ENCODE measurements at places on chromosomes 2 and 18.

DNA sequence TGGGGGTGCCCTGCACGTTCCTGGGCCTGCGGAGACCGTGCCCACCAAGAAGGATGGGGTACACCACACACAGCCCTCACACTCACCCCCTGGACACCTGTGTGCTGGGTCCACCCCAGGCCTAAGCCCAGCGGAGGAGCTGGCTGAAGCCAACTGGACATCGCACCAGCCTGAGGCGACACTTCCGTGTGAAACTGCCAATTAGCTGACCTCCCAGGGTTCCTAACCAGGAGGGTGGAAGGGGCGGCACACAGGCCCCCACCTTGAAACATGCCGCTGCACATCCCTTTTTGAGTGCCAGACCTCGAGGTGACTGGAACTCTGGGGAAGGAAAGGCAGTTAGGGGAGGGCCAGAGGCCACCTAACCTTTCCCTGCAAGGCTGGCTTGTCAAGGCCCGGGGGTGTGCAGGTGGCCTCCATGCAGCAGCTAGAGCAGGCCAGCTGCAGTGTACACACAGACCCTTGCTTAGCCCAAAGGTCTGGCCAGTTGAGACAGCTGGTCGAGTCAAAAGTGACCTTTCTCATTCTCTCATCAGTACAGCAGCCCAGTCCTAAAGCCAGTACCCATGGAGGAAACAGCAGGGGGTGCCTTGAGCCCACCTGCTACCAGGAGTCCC, 4.5 kb downstream of the STK25 start:
- no peak for DNase-seq

- no peak for DNase-seq
These were observed 845 bp upstream of the MYCN start for GRCh38 chr2:15939556-15939853.

- no peak for DNase-seq
These were observed 43.7 kb downstream of the MEX3C start for GRCh38 chr18:51153659-51154371.

DNA sequence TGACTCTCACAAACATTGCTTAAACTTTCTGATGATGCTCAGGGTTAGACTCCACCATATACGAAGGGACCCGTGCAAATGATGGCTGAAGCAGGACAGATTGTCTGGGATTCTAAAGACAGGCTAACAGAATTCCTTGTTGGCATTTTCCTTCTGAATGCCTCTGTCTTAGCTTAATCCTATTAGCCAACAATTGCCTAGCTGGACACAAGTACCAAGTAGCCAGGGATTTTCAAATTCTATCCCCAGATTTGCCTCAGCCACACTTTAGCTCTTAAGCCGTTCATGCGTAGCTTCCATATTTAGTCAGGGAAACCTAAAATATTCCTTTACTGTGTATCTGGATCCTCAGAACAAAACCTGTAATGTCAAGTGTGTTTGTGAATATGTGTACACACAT, 40.0 kb downstream of the COL4A3 start:
- no peak for DNase-seq

DNA sequence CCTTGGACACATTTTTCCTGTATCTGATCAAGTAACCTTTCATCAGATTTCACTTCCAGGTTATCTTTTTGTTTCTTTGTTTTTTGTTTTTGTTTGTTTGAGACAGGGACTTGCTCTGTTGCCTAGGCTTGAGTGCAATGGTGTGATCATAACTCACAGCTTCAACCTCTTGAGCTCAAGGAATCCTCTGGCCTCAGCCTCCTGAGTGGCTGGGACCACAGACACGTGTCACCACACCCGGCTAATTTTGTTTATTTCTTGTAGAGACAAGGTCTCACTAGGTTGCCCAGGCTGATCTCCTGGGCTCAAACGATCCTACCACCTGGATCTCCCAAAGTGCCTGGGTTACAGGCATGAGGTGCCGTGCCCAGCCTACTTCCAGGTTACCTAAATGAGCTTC, 124.9 kb downstream of the L3MBTL4 start:
- no peak for DNase-seq

- no peak for DNase-seq
These were observed 116.4 kb downstream of the COL6A3 start for GRCh38 chr2:237297421-237298150.

GRCh38 chr2:84963692-84964405, 7.1 kb upstream of the KCMF1 start:
- DNase-seq = no peak

- DNase-seq = no peak
These were observed 72.3 kb downstream of the MCFD2 start for GRCh38 chr2:46843316-46843715.

- DNase-seq = no peak
These were observed 139.6 kb downstream of the TTC32 start for GRCh38 chr2:19762142-19762541.

DNA sequence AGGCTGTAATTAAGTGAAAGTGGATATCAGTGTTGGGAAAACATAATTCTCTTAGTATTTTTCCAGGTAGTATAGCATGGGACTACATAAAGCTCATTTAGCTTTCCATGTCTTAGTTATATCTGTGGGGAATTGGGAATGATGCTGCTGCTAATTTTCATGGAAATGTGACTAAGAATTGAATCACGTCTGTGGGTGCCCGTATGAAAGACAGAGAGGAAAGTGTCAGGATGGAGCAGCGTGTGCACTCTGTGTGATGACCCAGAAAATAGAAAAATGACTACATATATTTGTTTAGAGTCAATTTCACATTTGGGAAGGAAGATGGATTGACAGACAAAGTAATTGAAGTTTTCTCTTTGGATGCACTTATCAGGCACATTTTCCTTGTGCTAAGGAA, 212.1 kb downstream of the PTPRM start:
- no peak for DNase-seq

- no peak for DNase-seq
These were observed 75.3 kb downstream of the REV1 start for GRCh38 chr2:99414566-99414965.

- no peak for DNase-seq
These were observed 152.9 kb downstream of the LPIN1 start for GRCh38 chr2:11899264-11899818.

GRCh38 chr18:26617151-26617554, 68.8 kb upstream of the KCTD1 start:
- no peak for DNase-seq

GRCh38 chr2:239729681-239730566, 295.2 kb downstream of the NDUFA10 start:
- DNase-seq = no peak

DNA sequence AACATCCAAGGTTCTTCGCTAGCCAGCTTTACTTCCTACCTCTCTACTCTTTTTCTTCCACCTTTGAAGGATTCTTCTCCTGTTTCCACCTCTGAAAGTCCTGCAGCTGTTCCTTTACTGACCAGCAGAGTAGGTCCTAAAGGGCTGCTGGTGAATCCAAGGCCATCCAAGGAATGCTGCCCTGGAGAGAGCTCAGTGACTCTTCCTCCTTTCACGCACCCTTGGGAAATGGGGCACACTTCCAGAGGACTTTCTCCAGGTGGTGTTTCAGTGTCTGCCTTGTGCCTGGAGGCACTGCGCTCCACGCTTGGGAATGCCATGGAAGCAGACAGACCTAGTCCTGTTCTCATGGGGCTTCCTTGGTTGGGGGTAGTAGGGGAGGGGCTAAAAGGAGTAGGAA, 45.4 kb downstream of the SLC16A14 start:
- no peak for DNase-seq

DNA sequence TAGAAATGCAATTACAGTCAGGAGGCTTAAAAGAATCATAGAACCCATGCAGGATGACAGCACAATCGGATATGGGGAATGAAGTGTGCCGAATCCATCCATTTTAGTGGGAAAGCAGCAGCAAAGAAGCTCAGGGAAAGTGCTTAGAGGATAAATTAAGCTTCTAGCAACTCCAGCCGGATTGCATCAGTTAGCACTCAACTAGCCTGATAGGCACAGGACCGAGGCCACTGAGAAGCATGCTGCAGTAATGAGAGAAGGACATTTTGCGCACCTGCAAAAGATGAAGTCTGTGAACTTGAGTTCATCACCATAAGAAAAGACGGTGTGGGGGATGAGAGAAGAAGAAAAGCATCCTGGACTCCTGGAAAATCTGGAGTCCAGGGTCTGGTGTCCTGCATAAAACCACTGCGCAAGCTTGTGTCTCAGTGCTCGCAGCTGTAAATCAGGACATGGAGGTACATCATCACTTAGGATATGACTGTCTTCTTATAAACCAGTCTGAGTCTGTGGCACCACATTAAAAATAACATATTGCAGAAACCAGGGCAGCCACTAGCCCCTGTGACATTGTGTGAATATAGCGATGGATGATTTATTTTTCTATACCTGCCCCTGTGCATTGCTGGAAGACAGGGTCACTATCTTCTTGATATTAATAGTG, 665.5 kb upstream of the SOX11 start:
- DNase-seq = no peak

DNA sequence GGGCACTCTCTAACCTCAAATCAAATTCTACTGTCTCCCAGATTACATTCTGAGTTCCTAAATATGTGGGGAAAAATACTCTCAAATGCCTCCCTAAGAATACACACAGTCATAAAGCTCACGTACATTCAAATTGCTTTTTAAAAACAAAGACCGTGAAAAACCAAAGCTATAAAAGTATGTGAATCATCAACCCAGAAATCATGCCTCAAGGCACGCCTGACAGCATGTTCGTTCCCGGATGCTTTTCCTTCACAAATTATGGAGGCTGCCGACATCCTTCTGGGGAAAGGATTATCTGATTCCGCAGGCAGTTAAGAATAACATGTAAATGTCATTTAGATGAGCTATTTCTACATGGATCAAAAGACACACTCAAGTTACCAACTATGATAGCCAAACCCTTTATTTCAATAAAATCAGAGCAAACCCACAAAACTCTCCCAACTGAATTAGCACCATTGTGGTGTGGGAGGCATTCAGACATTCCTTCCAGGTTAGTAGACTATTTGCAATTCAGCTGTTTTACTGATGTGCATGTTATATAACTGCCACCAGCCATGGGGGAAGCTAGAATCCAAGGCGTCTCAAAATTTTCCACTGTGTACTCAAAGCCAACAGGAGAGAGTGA, 398.2 kb upstream of the TRIB2 start:
- no peak for DNase-seq

- no peak for DNase-seq
These were observed 337.2 kb upstream of the SLC39A10 start for GRCh38 chr2:195319548-195320412.

DNA sequence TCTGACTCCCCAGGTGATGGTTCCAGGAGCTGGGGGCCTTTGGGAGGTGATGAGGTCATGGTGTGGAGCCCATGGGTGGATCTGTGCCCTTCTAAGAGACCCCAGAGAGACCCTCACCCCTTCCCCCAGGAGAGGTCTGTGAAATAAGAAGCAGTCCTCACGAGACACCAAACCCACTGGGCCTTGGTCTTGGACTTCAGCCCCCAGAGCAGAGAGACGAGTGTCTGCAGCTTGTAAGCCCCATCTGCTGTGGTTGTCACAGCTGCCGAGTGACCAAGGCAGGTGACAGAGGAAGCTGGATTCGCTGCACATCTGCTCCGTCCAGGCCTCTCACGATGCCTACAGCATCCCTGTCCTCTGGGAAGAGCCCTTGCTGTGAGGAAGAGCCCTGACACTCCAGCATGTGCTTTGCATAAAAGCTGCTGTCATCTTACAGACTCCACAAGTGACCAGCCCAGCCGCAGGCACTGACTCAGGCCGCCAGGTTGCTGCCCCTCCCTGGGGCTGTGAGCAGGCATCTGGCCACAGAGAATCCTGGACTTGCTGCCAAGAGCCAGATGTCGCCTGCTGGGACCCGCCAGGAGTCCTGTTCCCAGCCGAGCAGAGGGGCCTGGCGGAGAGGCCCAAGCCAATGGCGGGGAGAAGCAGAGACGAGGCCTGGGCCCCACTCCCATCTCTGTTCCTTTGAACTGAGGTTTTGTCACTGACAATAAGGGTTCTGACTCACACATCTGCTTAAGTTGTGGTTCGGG, 150.8 kb downstream of the PXDN start:
- no peak for DNase-seq

GRCh38 chr18:67108894-67109293, 407.6 kb downstream of the DSEL start:
- no peak for DNase-seq

GRCh38 chr2:127790694-127791529, 20.1 kb downstream of the WDR33 start:
- DNase-seq = peak; percentile 11

GRCh38 chr2:237885931-237886684, 26.7 kb downstream of the RAMP1 start:
- peak; percentile 27 for DNase-seq

DNA sequence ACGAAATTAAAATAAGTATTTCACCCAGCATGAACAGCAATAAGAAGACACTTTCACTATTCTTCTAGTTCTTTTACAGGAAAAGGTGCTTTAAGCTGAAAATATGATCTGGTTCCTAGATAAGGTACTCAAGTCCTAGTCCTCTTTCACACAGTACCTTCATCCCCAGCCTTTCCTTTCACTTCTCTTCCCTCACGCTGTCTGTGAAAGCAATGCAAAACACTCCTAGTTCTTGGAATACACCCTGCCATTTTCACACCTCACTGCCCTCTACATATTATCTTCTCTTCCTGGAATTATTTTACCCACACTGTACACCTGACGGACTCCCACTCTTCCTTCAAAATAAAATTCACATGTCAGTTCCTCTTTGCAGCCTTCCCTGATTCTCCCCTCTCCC, 82.9 kb downstream of the DNAH7 start:
- no peak for DNase-seq

- DNase-seq = no peak
These were observed 10.8 kb downstream of the AGFG1 start for GRCh38 chr2:227482638-227483340.

- DNase-seq = no peak
These were observed 34.8 kb upstream of the EPG5 start for GRCh38 chr18:46001892-46002291.

DNA sequence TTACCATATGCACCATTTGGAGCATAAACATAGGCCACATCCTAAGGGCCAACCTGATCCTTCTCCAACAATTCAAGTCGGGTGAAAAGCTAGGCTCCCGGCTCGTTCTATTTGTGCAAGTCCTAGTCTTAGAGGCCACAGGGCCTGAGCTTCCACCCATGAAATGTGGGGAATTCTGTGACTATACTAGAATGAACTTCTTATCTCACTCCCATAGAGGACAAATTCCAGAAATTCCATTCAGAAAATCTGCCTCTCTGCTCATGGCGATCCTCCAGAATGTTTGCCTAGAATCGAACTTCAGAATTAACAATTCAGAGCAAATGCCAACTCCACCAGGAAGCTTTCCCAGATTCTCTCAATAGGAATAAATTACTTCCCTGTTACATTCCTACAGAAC, 187.9 kb downstream of the BCL11A start:
- DNase-seq = no peak

Measured in NCI-H1436 (cell line).